ENCODE measurements at places on chromosomes 2 and 18. TPM values are rescaled to one million over a fixed set of nuclear protein-coding genes. Genes with fewer than 3 reads are reported as not detected.

RHOB gene
- total RNA-seq, result 0.67 TPM

PRSS56 gene
- not detected for total RNA-seq

TRABD2A gene
- total RNA-seq, result 74.6 TPM

BCL11A gene
- 0.30 TPM for total RNA-seq

COPS8 gene
- 50.1 TPM for total RNA-seq

TUBB8B gene
- not detected for total RNA-seq

BOLL gene
- total RNA-seq, result not detected

IL1RL2 gene
- total RNA-seq, result not detected

WDR75 gene
- 47.8 TPM for total RNA-seq

IL36B gene
- total RNA-seq, result not detected

DTNA gene
- total RNA-seq, result not detected

HJURP gene
- total RNA-seq, result 139 TPM

MROH2A gene
- total RNA-seq, result not detected

Measured in activated CD4-positive, alpha-beta T cell treated with anti-CD3 and anti-CD28 coated beads, Interleukin-2, amount 10 ng/mL, durations not matched to agents 7 days and 5 days (primary cell).